Cortex of kidney (tissue), 1 donor: ENCODE measurements at places on chromosomes 7 and 10.

GRCh38 chr10:124740369-124741280, 3.6 kb downstream of the FAM53B start:
- no peak for DNase-seq

DNA sequence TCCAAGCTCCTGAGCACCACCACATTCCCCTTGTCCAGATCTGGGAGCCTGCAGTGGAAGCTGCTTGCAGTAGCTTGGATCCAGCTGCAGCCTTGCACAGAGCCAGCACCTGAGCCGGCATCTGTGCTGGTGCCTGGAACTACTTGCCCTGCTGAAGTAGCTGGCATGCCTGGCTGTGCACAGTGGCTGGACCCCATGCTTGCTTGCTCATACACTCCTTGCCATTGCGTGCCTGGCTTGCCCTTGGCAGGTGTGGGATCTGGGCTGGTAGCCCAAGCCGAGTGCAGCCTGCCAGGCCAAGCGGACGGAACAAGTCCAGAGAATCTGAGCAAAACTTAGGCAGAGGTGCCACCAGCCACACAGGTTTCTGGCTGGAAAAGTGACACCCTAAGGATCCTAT, 759.9 kb downstream of the IPMK start:
- no peak for DNase-seq

DNA sequence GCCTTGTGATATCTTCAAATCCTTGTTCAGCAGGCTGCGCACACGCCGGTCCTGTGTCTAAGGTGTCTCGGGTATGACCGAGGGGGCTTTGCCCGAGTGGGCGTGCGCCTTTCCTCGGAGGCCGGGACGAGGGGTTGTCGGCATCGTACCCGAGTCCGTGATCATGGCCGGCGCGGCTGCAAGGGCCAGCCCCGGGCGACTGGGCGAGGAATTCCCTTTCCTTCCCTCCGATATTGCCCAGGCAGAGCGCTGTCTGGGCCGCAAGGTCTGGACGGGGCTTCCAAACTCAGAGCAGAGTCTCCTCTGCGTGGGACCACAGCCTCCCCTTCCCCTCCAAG, 59.7 kb downstream of the ZNF467 start:
- DNase-seq = no peak

GRCh38 chr10:77756319-77757232, 119.0 kb upstream of the KCNMA1 start:
- no peak for DNase-seq

GRCh38 chr10:5559642-5560141, 34.9 kb downstream of the CALML3 start:
- DNase-seq = no peak

- no peak for DNase-seq
Measured at GRCh38 chr10:68301790-68302502, 29.9 kb upstream of the HNRNPH3 start.

- no peak for DNase-seq
Measured at GRCh38 chr10:113867904-113868303, 13.4 kb downstream of the NHLRC2 start.

GRCh38 chr10:3393958-3394357, 221.4 kb upstream of the PITRM1 start:
- DNase-seq = no peak

DNA sequence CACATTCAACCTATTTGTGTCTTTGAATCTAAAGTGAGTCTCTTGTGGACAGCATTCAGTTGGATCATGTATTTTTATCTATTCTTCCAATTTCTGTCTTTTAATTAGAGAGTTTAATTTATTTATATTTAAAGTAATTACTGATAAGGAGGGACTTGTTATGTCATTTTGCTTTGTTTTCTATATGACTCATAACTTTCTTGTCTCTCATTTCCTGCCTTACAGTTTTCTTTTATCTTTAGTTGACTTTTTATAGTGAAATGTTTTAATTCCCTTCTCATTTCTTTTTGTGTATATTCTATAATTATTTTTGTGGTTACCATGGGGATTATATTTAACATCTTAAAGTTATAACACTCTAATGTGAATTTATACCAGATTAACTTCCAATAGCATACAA, 7.3 kb upstream of the ZNF518A start:
- no peak for DNase-seq

DNA sequence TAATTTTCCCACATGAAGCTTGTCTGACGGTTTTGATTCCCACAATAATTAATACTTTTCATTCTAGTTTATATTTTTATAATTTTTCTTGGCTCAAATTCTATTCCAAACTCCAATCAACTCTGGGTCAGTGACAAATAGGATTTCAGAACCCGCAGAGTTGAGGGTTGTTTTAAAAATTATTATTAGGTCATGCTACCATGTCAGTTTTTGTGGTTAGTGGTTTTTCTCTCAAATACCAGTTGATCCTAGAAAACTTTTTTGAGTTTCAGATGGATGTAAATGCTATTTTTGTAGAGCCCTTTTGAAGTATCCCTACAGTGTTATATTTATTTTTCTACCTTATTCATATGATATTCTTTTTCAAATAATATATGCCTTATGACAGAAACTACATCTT, 237.4 kb downstream of the SEMA3D start:
- DNase-seq = no peak

DNA sequence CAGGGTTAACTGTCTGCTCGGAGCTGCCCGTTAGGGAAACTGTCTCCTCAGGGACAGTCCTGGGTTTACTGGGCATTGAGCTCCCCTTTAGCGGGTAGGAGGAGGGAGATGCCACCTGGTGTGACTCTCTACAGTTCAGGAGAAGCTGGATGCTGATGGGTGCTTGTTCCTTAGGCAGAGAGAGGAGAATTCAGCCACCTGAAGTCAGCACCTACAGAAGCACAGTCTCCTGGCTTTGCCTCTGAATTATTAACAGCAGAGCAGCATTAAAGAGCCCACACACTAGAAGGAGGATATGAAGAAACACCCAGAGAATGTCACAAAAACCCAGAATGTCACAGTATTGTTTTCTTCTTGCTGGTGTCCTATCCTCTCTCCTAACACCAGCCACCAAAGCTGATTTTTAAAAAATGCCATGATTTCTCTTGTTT, 696 bp downstream of the GIMAP4 start:
- DNase-seq = no peak

- no peak for DNase-seq
Measured at GRCh38 chr7:149002604-149003003, 25.7 kb downstream of the PDIA4 start.

DNA sequence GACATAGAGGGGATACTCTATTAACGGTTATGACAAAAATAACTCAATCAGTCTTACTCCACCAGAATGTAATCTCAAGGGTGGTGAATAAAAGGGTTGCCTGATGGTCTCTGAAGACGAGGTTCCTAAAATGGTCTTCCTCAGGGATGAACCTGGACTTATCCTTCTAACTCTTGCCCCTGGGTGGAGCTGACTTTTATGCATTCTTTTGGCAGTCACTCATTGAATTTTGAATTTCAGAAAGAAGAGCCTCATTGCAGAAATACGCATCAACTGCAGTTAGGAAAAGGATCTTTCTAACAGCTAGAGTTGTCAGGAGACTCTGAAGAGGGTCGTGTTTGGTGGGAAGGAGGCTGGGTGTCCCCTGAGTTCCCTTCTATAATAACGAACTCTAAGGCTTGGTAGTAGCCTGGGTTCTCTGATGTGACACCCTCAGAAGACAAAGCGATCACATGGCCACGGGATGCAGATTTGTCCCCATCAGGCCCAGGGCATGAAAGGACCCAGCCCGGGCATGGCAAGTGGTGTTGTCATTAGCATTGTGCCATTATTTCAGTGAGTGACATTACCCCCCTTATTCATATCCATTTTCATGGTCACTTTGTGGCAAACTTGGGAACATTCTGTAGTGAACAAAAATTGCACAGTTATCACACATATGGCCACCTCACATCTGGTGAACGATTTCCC, 58.6 kb upstream of the JCAD start:
- DNase-seq = no peak
